ENCODE measurements at places on chromosomes 16 and 17. TPM values are rescaled to one million over a fixed set of nuclear protein-coding genes. Genes with fewer than 3 reads are reported as not detected.
A peak's percentile ranks its signal among the peaks of the same experiment; 100 is the strongest.

GRCh38 chr16:62201911-62202310, 165.7 kb upstream of the CDH8 start:
- H3K4me3 ChIP-seq = no peak overlapping the region
- H3K27ac ChIP-seq = no peak overlapping the region
- H3K27me3 ChIP-seq = no peaks in the 10 kb centered on the region
- no peaks in the 10 kb centered on the region for H3K4me1 ChIP-seq
- DNase-seq = no peak
- H3K36me3 ChIP-seq = peaks cover 9% of the 10 kb centered on the region

GRCh38 chr16:88144028-88144511, 192.8 kb downstream of the BANP start:
- no peaks in the 10 kb centered on the region for H3K27me3 ChIP-seq
- H3K27ac ChIP-seq = no peak overlapping the region
- no peaks in the 10 kb centered on the region for H3K36me3 ChIP-seq
- DNase-seq = no peak
- no peak overlapping the region for H3K4me3 ChIP-seq
- no peaks in the 10 kb centered on the region for H3K4me1 ChIP-seq

- H3K36me3 ChIP-seq = no peaks in the 10 kb centered on the region
- no peak for DNase-seq
- no peaks in the 10 kb centered on the region for H3K27me3 ChIP-seq
- no peaks in the 10 kb centered on the region for H3K4me1 ChIP-seq
- H3K27ac ChIP-seq = no peak overlapping the region
Observed at GRCh38 chr16:10494343-10495030, 85.9 kb downstream of the EMP2 start.

DNA sequence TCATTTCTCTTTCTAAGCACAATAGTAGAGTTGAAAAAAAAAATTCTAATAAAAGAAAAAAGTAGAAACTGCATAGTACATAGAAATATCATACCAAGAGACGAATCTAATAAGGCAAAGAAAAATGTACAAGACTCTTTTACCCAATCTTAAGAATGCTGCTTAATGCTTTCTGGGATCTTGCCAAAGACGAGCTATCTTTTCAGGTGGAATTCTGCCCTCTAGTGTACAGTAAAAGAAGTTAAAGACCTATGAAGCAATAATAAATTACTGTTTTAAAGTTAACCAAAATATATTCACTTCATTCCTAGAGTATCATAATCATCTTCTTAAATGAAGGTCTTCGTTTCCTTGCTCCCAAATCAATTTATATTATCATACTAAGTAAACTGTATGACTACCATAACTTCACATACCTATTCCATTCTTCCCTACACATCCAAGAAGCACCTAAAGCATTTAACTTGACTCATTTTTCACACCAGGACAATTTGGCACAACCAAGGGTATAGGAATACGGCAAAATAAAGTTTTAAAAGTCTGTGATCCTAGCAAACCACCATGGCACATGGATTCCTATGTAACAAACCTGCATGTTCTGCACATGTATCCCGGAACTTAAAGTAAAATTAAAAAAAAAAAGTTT, 47.7 kb downstream of the CFDP1 start:
- peaks cover 21% of the 10 kb centered on the region for H3K36me3 ChIP-seq
- no peaks in the 10 kb centered on the region for H3K27me3 ChIP-seq
- DNase-seq = peak; percentile 54
- H3K27ac ChIP-seq = no peak overlapping the region

DNA sequence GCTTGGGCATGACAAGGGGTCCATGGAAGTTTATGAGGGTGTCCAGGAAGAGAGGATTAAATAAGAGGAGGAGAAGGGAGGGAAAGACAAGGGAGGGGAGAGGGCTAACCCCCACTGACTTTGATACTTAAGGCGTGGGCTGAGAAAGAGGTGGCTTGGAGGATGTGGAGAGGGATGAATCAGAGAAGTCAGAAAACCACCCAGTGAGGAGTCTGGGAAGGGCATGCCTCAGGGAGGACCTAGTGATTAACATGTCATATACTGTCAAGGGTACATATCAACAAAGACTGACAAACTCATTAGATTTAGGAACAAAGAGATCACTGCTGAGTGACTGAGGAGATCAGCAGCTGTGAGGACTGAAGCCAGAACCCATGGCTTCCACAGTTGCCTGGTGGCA, 145.4 kb downstream of the IRX5 start:
- H3K36me3 ChIP-seq = no peaks in the 10 kb centered on the region
- no peaks in the 10 kb centered on the region for H3K4me1 ChIP-seq
- DNase-seq = no peak
- no peak overlapping the region for H3K4me3 ChIP-seq
- peaks cover 3% of the 10 kb centered on the region for H3K27me3 ChIP-seq
- no peak overlapping the region for H3K27ac ChIP-seq

GRCh38 chr17:6187836-6188235, 117.7 kb downstream of the WSCD1 start:
- no peaks in the 10 kb centered on the region for H3K4me1 ChIP-seq
- no peak for DNase-seq
- H3K27me3 ChIP-seq = no peaks in the 10 kb centered on the region
- no peaks in the 10 kb centered on the region for H3K36me3 ChIP-seq
- no peak overlapping the region for H3K27ac ChIP-seq

DNA sequence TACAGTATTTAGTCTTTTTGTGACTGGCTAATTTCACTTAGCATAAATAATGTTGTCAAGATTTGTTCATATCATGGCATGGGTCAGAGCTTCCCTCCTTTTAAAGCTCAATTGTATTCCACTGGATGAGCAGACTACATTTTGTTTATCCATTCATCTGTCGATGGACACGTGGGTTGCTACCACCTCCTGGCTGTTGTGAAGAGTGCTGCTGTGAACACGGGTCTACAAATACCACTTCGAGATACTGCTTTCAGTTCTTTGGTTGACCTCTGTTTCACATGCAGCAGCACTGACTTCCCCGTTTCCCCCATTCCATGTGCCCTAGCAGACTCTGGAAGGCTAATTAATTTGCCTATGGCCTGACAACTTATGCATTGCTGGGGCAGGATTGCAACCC, 285.4 kb downstream of the SHISA9 start:
- H3K4me1 ChIP-seq = no peaks in the 10 kb centered on the region
- H3K4me3 ChIP-seq = no peak overlapping the region
- no peaks in the 10 kb centered on the region for H3K36me3 ChIP-seq
- no peak overlapping the region for H3K27ac ChIP-seq

DNA sequence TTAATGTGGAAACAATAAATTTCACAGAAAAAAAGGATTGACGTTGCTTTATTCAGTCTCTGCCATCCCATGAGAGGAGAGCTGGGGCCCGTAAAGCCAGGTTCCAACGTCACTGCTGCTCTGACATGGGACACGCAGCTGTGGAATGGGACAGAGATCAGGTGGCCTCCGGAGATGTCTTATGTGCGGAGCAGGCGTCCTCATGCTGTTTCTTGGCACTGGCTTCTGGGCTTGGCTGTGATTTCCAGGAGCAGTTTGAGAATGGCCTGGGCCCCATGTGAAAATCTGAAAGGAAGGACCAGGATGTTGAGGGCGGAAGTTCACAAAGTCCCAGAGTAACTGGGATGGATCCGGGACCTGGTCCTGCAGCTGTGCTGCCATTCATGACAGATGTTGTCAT, 32.4 kb downstream of the NDEL1 start:
- H3K4me3 ChIP-seq = no peak overlapping the region
- DNase-seq = no peak
- peaks cover 9% of the 10 kb centered on the region for H3K4me1 ChIP-seq
- peaks cover 7% of the 10 kb centered on the region for H3K36me3 ChIP-seq
- H3K27me3 ChIP-seq = no peaks in the 10 kb centered on the region

- H3K4me1 ChIP-seq = peaks cover 2% of the 10 kb centered on the region
- H3K36me3 ChIP-seq = no peaks in the 10 kb centered on the region
- no peak overlapping the region for H3K4me3 ChIP-seq
- H3K27ac ChIP-seq = no peak overlapping the region
- H3K27me3 ChIP-seq = peaks cover 2% of the 10 kb centered on the region
Observed at GRCh38 chr17:75573994-75574393, 13.6 kb upstream of the MYO15B start.

DNA sequence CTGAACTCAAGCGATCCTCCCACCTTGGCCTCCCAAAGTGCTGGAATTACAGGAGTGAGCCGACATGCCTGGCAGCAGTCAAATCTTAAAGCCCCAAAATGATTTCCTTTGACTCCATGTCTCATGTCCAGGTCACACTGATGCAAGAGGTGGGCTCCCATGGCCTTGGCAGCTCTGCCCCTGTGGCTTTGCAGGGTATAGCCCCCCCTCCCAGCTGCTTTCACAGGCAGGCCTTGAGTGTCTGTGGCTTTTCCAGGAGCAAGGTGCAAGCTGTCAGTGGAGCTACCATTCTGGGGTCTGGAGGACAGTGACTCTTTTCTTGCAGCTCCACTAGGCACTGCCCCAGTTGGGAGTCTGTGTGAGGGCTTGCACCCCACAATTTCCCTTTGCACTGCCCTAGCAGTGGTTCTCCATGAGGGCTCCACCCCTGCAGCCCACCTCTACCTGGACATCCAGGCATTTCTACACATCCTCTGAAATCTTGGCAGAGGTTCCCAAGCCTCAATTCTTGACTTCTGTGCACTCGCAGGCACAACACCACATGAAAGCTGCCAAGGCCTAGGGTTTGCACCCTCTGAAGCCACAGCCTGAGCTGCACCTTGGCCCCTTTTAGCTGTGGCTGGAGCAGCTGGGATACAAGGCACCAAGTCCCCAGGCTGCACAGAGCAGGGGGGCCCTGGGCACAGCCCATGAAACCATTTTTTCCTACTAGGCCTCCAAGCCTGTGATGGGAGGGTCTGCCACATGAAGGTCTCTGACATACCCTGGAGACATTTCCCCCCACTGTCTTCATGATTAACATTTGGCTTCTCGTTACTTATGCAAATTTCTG, 79.3 kb upstream of the ARL4D start:
- no peak for DNase-seq
- no peaks in the 10 kb centered on the region for H3K36me3 ChIP-seq
- peak overlapping the region; percentile 20 for H3K27ac ChIP-seq
- H3K4me1 ChIP-seq = peaks cover 4% of the 10 kb centered on the region
- peaks cover 2% of the 10 kb centered on the region for H3K27me3 ChIP-seq

Gene NLE1
- 3.3 TPM for polyA plus RNA-seq

Gene EVPLL
- not detected for polyA plus RNA-seq
